ENCODE measurements at places on chromosomes 1 and 21. TPM values are rescaled to one million over a fixed set of nuclear protein-coding genes. Genes with fewer than 3 reads are reported as not detected.

- DNase-seq = no peak
Observed at GRCh38 chr1:214342525-214342924, 61.6 kb downstream of the SMYD2 start.

DNA sequence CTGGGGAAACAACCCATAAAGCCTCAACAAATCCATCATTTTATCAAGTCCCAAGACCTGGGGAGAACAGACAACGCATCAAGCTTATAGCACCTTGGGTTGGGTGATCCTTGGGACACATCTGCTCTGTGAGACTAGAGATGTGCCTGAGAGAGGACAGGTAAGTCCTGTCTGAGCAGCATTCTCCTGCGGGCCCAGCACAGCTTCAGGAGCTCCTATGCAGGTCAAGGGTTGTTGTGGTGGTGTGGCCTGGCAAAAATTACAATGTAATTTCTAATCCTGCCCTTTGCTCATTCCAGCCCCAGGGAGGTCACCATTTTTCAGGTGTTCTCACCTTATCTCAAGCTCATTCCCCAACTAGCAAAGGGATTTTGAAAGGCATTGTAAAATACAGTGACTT lies 608.1 kb upstream of the CAMK1G start:
- DNase-seq = no peak

DNA sequence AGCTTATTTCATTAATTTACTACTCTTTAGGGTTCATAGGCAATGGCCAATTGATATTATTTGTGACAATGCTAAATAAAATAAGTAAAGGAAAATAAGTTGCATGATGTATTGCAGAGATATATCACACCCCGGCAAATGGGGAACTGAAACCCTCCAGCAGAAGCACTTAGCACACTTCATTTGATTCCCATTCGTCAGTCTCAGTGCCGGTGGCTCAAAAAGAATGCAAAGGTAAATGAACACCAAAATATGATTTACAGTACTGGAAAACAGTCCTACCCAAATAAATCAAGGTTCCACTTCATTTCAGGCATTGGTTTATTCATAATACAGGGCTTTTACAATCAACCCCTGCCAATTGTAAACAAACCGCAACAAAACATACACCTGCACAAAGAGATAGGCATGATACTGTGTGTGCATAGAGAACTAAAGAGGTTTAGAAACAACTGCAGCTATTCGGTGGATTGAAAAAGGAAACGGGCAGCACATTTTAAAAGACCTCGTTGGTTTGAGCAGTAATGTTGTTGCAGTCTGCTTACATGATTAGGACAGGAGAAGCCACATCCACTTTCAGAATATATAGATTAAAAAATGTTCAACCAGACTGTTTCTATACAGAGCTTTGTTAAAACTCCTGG lies 1019.2 kb downstream of the TTLL7 start:
- DNase-seq = no peak

Gene C1orf50
- 5.4 TPM for total RNA-seq

Gene XPR1
- 16.1 TPM for total RNA-seq

Gene PADI3
- not detected for total RNA-seq

Gene SPRR2G
- not detected for total RNA-seq

Data from ovary (tissue), 10 donors.